ENCODE measurements at places on chromosomes 2 and 18.

DNA sequence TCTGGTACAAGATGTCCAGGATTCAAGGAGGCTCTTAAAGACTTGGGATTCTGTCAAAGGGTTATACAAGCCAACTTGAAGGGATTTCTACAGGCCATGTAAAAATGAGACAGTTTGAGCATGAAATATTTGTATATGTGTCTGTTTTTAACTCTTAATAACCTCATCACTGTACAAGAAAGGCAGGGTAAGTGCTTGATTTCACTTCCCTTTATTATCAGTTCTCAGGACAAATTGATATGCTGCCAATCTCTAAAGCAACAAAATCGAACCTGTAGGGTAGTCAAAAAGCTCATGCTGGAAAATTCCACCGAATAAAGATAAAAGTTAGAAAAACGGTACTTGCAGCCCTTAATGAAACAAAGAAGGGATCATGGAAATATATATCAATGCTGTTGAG is 14.1 kb downstream of the COPS8 start:
- DNase-seq, result no peak

GRCh38 chr18:63220903-63221302 is 98.7 kb downstream of the BCL2 start:
- no peak for DNase-seq

DNA sequence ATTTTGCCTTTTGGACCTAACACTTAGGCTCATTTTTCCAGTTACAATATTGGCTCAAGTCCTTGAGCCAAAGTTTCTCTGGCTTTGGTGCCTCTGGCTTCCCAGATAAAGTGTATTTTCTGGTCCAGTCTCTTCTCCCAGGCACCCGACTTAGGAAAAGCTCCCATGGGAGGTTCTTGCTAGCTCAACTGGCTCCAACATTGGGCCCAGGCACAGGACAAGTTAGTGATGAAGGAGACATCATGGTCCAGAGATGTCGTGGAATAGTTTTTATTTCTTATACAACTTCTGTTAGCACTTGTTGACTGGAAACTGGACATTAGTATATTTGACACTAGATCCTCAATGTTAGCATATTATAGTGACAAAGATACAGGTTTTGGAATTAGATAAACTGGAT is 8.2 kb upstream of the ZEB2 start:
- no peak for DNase-seq

- no peak for DNase-seq
These were observed 1296.0 kb upstream of the ZEB2 start for GRCh38 chr2:145815933-145816332.

DNA sequence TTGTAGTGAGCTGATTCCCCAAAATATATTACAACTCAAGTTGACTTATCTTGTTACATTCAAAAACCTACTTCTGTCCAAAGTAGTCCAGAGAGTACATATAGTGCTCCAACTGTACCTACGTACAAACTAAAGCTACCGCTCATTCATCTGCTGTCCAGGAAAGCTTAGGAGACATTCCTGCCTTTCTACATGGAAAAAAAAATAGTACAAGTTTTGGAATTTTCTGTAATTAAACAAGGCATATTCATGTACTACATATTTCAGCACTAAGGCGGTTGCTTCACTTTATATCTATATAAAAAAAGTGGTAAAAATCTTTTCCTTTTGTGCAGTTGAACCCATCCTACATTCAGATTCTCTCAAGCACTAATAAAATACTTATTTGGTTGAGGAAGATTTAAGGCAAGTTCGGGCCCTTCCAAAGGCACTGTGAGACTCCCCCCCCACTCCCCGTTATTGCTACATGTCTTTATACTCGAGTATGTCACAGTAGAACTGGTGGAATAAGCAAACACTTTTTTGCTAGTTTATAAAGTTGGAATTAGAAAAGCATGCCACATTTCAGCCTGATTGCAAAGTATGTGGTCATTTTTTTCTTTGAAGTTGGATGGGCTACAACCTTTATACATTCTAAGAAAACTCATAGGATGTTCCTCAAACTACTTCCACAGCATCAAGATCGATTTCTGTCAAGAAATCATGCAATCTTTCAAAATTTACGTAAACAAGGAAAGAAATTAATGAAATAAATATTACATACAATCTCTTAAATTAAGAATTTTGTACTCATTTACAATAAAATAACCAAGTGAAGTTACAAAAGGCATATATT is 3.7 kb downstream of the ZFP36L2 start:
- no peak for DNase-seq

DNA sequence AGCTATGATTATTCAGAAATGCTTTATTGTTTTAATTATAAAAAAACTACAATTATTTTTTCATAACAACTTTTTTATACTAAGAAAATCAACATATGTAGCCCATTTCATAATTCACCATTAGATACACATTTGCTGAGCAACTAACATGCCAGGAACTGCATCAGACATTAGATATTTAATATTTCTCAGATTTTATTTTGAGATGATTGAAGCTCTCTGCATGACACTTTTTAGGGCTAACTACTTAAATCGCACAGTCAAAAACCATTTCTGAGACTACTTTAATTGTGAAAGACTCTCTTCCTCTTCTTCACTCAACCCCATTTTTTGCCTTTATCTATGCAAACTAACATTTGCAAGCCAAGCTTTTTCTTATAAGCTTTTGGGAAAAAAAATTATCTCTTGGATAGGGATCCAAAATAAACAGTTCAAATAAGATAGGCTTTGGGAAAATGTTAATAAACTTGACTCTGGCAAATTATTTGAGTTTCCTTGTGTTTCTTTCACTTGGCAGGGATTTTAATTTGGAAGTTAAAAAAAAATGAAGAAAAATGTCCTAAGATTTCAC is 9.1 kb upstream of the COL3A1 start:
- no peak for DNase-seq

DNA sequence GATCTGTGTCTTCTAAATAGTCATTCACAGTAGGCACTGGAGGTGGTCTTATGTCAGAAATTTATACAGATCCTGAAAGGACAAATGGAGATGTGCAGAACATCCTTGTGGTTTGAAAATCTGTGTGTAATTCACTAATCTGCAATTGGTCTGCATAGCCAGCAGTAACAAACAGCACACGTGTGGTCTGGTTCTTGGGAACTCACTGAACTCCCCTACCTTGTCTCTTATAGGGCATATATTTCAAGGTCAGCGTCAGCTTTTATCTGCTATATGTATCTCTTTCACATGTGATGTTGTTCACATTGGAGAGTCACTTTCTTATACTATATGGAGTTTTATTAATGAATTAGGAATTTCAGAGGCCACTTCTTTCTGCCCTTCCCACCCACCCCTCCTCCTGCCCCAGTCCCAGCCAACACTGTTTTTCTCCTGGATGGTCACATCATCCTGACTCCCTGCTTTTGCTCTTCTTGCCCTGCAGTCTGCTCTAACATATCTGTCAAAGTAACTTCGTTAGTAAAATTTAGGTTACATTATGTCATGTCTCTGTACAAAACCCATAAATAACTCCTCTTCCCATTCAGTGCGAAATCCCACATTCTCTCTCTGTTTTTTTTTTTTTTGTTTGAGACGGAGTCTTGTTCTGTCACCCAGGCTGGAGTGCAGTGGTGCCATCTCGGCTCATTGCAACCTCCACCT is 35.4 kb upstream of the CABYR start:
- no peak for DNase-seq

DNA sequence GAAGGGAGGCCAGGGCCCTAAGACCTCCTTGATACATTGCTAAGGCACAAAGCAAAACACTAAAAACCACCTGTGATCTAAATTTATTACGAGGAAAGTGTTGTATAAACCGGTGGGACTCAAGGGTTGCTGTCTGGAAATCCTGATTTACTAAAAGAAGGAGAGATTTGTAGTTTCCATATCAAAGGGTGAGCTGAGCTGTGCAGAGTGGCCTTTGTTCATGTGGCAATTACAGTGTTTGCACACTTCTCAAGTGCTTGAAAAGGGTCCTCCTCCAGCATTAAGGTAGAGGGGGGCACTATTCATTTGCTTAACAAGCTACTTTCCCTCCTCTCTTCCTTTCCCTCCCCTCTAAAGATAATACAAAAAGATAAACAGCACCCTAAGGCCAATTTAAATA is 30.5 kb upstream of the ITGA4 start:
- no peak for DNase-seq

- DNase-seq, result no peak
These were observed 59.9 kb downstream of the TNP1 start for GRCh38 chr2:216799873-216800431.

- DNase-seq, result no peak
These were observed 141.7 kb downstream of the NDUFA10 start for GRCh38 chr2:239883326-239884050.

- no peak for DNase-seq
These were observed 6.1 kb downstream of the NCKAP1 start for GRCh38 chr2:183031911-183032794.

GRCh38 chr2:152063325-152063924 is 35.4 kb downstream of the CACNB4 start:
- no peak for DNase-seq

DNA sequence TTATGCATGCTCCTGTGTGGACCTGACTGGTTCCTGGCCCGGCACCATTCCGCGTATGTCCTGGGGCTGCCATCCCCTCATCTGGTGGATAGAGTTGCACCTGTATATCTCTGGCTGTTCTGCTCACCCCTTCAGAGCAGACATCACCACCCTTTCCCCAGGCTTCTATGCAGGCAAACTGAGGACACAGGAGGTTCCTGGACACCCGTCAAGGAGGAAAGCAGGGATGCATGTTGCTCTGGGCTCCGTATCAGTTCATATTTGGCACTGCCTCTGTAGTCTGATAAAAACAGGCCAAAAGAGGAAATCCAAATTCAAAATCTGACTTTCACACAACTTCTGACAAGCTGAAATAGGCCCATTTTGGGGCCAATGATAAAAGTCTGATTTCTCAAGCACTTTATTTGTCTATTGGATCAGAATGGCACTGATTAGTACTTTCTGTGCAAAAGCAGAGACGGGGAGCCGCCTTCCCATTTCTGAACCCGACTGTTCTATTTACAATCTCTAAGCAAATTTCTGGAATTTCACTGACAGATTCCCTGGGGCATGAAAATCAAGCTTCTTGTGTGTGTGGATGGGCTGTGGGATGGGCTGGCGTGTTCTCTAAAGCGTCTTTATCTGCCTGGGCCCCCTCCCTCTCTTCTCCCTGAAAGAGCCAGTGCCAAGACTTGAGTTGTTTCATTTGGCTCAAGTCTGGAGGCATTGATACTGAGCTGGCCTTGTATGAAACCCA is 96.9 kb downstream of the SETBP1 start:
- DNase-seq, result no peak

GRCh38 chr2:170695521-170696410 is 19.4 kb upstream of the SP5 start:
- DNase-seq, result no peak

- DNase-seq, result no peak
These were observed 542.8 kb downstream of the IRS1 start for GRCh38 chr2:226256709-226257376.

GRCh38 chr2:15968280-15969178 is 28.2 kb downstream of the MYCN start:
- DNase-seq, result peak; percentile 37

GRCh38 chr2:3602553-3603339 is 7.8 kb downstream of the COLEC11 start:
- no peak for DNase-seq

DNA sequence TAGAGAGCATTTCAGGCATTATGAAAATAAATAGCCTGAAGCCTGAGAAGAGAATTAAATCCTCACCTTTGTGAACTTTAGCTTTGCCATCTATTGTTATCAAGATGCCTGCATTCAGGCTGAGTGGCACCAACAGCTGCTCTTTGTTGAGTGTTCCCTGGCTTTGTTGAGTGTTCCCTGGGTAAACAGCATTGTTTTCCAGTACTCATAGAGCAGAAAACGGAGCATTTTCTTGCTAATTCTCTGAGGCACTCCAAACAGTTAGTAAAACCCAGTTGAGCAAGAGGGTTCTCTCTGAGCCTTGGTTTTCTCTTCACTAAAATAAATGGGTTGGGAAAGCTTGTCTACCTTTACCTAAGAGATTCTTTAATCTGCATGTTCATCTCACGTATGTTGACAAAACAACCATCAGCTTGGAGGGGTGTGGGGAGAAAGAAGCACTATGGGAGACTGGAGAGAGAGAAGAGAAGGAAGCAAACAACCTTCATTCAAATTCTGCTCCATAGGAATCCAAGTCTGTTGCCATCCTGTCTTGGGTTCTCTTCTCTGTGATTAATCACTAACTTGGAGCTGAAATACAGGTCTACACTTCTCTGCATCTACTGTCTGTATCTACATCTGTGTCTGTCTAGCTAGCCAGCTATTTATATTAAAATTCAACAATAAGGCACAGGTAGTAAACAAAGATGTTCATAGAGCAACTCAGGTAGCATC is 567.0 kb upstream of the SOX11 start:
- no peak for DNase-seq

DNA sequence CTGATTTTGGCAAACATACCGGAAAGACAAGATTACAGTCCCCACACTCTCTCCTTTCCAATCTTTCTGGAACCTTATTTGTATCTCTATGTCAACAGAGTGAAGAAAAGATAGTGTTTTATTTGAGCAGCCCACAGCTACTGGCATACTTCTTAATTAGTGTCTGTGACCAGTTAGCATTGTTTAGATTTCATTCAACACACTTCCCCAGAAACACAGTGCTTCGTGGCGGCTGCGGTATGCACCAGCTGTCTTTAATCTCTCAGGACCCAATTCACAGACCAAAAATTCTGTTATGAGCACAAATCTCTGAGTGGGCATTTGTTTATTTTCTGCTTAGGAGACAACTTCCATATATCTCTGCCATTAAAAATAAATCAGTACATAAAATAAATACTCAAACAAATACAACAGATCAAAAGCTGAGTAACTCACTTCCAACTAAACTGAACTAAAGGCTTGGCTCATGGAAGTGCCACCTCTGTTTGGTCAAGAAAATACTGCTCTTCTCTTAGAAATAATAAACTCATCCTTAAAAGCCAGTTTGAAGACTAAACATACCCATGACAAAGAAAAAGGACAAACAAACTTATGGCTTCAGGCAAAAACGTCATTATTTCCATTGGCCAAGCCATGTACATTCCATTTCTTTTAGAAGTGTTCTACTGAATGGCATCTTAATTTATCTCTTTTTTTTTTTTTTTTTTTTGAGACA is 392.4 kb downstream of the TXNL1 start:
- DNase-seq, result no peak

- DNase-seq, result no peak
These were observed 1.5 kb upstream of the UGP2 start for GRCh38 chr2:63840081-63840784.

- no peak for DNase-seq
These were observed 10.3 kb upstream of the ATOH8 start for GRCh38 chr2:85743304-85743978.

Measured in stimulated activated CD4-positive, alpha-beta T cell treated with anti-CD3 and anti-CD28 coated beads, Interleukin-4, amount 100 ng/mL, for 4 hours (primary cell).